Thoracic aorta (tissue), 2 donors: ENCODE measurements at places on chromosomes 13 and 19.

DNA sequence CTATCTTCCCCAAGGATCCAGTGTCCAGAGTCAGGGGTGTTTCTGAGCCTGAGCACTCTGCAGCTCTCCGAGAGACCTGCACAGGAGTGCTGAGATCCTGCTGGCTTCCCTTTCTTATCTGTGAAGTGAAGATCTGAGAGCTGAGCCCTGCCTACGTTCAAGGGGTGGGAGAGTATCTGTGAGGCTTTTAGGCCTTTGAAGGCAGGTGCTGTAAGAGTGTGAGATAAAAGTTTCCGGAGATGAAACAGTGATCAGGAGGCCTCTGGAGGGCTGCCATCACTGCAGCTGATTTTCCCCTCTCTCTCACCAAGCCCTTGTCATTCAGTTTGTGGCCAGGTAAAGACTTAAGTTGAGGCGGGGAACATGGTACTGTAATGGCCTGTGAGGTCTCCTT lies 83.1 kb downstream of the AKAP11 start:
- H3K27me3 ChIP-seq, result no peaks in the 10 kb centered on the region
- DNase-seq, result no peak
- H3K4me3 ChIP-seq, result no peak overlapping the region
- H3K4me1 ChIP-seq, result no peaks in the 10 kb centered on the region

- no peak overlapping the region for H3K27ac ChIP-seq
- H3K36me3 ChIP-seq, result no peaks in the 10 kb centered on the region
- no peak overlapping the region for H3K4me3 ChIP-seq
Measured at GRCh38 chr13:98686270-98686669, 66.2 kb downstream of the SLC15A1 start.

DNA sequence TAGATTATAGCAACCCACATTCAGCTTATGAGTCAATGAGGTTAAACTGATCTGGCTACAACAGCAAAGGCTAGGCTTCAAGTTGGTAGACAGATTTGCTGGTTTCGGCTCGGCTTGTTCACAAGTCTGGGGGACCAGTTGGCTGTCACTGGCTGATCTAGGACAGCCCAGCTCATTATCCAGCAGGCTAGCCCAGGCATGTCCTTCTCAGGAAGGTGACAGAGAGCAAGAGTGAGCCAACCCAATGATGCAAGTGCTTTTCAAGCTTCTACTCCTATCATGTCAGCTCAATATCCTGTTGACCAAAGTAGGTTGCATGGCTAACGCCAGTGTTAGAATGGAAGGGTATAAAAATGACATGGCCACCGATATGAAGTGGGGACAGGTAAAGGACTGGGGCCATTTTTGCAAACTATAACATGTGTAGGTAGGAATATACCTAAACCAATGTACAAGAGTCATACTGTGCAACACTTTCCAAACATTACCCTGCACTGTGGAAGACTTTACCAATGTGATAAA lies 220.9 kb upstream of the SOX21 start:
- H3K27ac ChIP-seq, result no peak overlapping the region
- no peaks in the 10 kb centered on the region for H3K27me3 ChIP-seq
- H3K4me3 ChIP-seq, result no peak overlapping the region
- no peaks in the 10 kb centered on the region for H3K4me1 ChIP-seq
- DNase-seq, result no peak

GRCh38 chr13:74450525-74450845 lies 316.3 kb upstream of the KLF12 start:
- peaks cover 12% of the 10 kb centered on the region for H3K4me1 ChIP-seq
- no peaks in the 10 kb centered on the region for H3K36me3 ChIP-seq
- H3K27me3 ChIP-seq, result no peaks in the 10 kb centered on the region
- no peak for DNase-seq

- no peaks in the 10 kb centered on the region for H3K27me3 ChIP-seq
- no peaks in the 10 kb centered on the region for H3K4me1 ChIP-seq
- no peaks in the 10 kb centered on the region for H3K36me3 ChIP-seq
- no peak overlapping the region for H3K27ac ChIP-seq
- H3K4me3 ChIP-seq, result no peak overlapping the region
- no peak for DNase-seq
Measured at GRCh38 chr19:13463296-13463695, 43.0 kb downstream of the CACNA1A start.

DNA sequence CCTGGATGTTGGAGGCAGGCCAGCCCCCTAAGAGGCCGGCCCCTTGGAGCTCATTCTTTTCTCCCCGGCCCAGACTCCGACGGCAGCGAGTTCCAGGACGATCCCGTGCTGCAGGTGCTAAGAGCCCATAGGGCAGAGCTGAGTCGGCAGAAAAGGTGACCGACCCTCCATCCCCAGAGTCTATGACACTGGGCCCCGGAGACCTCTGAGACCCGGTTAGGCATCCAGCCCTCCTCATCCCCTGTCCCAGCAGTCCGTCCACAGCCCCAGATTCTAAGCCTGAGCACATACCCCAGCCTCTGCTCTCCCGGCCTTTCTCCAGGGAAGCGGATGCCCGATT lies 7.3 kb upstream of the ARHGAP33 start:
- H3K36me3 ChIP-seq, result peaks cover 10% of the 10 kb centered on the region
- H3K27me3 ChIP-seq, result no peaks in the 10 kb centered on the region
- no peak overlapping the region for H3K27ac ChIP-seq
- H3K4me3 ChIP-seq, result no peak overlapping the region

DNA sequence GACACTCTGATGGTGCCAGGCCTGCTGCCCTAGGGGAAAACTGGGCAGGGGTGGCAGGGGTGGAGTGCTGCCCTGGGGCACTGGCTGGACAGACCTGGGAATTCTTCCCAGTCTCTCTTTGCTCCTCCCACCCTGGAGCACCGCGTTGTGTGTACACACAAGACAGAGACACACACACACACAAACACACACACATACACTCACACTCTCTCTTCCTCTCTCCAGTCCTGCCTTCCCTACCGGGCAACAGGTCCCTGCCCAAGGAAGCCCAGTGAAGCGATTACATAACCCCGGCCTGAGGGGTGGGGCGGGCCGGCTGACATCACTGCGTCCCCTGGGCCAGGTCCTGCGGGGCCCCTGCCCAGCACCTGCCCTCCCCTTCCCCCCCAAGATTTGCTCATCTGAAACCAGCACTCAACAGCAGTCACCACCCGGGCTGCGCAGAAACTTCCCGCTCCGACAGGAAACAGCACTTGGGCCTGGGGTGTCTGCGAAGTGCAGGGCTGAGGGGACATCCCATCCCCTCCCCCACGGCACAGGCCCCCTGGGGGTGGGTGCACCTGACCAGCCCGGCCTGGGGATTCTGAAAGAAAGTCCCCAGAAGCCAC lies 1.2 kb downstream of the MKNK2 start:
- H3K4me3 ChIP-seq, result peak overlapping the region; percentile 96
- H3K27ac ChIP-seq, result peak overlapping the region; percentile 93
- no peaks in the 10 kb centered on the region for H3K27me3 ChIP-seq
- peaks cover 61% of the 10 kb centered on the region for H3K4me1 ChIP-seq

DNA sequence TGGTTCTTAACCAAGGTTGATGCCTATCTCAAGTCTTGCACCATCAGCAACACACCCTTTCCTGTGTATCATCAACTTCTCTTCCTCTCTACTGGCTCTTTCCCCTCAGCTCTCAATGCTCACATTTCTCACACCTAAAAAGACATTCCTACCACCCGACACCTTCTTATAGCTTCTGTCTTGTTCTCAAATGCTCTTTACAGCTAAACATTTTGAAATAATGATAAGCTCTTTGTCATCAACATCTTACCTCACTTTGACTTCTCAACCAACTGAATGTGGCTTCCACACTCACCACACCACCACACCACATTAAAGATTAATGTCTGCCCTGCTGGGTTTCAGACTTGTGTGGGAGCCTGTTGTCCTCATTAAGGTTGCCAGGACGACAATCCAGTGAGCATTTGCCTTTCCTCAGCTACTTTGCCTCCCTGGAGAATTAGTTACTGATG lies 67.8 kb downstream of the RXFP2 start:
- no peak for DNase-seq
- no peak overlapping the region for H3K4me3 ChIP-seq
- H3K36me3 ChIP-seq, result no peaks in the 10 kb centered on the region
- no peaks in the 10 kb centered on the region for H3K27me3 ChIP-seq
- no peak overlapping the region for H3K27ac ChIP-seq

GRCh38 chr19:1155352-1156304 lies 18.4 kb downstream of the SBNO2 start:
- DNase-seq, result no peak
- H3K4me3 ChIP-seq, result peak overlapping the region; percentile 58
- H3K4me1 ChIP-seq, result peaks cover 58% of the 10 kb centered on the region

DNA sequence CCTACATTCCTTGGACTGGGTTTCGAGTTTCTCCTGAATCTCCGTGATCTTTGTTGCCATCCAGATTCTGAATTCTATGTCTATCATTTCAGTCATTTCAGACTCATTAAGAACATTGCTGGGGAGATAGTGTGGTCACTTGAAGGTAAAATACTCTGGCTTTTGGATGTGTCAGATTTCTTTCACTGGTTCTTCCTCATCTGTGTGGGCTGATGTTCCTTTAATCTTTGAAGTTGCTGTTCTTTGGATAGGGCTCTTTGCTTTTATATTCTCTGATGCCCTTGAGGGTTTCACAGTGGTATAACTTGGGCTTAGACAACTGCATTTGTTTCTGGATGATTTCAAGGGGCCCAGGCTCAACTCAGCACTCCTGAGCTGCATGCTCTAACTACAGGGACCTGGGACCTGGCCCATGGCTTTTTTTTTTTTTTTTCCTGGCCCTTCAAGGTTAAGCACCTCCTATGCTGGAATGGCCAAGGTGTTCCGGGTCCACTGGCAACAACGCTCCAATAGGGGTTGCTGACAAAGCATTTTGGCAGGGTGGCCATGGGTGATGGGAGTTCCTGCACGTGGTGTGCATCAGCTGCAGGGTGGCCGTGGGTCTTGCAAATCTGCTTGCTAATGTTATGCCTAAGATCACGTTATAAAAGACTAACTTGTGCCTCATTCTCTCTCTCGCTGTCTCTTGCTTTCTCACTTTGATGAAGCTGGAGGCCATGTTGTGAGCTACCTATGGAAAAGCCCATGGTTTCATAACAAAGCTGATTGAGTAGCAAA lies 5.9 kb upstream of the SIGLEC7 start:
- H3K4me1 ChIP-seq, result peaks cover 9% of the 10 kb centered on the region
- no peak overlapping the region for H3K27ac ChIP-seq
- H3K27me3 ChIP-seq, result no peaks in the 10 kb centered on the region
- H3K4me3 ChIP-seq, result no peak overlapping the region
- no peaks in the 10 kb centered on the region for H3K36me3 ChIP-seq
- no peak for DNase-seq

GRCh38 chr19:872266-872951 lies 12.9 kb downstream of the CFD start:
- peaks cover 14% of the 10 kb centered on the region for H3K4me1 ChIP-seq
- H3K36me3 ChIP-seq, result peaks cover 41% of the 10 kb centered on the region
- H3K27ac ChIP-seq, result no peak overlapping the region
- no peak for DNase-seq

DNA sequence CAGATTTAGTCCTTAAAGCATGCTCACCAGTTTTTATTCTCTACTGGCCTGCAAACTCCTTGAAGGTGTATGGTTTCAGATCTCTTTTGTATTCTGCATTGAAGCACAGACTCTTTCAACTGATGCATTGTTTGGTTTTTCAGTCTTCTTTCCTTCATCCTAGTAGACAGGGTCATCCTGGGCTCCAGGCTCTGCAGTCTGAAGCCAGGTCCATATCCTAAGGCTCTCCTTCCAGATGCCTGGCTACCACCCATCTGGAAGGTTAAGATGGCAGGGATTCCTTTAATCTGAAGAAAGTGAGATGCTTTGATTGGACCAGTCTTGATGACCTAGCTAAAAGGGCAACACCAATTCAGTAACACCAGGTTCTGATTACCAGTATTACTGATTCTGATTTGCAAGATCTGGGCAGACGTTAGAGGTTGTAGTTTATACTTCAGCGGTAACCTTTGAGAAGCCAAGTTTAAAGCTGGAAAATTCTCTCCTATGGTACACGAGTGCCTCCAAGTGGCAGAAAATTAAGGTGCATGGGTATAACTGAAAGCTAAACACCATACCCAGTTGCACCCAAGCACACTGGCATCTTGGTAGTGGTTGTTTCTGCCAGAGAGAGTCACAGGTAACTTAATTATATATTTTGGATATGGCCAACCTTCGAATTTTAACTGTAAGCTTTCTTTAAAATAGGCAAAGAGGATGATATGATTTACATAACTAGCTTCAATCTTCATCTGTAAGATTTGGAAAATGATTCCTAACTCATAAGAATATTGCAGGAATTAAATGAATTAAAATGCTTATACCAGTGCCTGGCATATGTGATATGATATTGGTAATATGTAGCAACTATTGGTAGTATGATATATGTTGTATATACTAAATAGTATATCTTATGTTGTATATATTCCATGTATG lies 1651.9 kb upstream of the MIR17HG start:
- DNase-seq, result no peak
- no peaks in the 10 kb centered on the region for H3K36me3 ChIP-seq
- H3K4me1 ChIP-seq, result no peaks in the 10 kb centered on the region
- no peak overlapping the region for H3K4me3 ChIP-seq
- no peak overlapping the region for H3K27ac ChIP-seq

- H3K4me1 ChIP-seq, result peaks cover 18% of the 10 kb centered on the region
- H3K27ac ChIP-seq, result no peak overlapping the region
Measured at GRCh38 chr19:49086296-49086695, 1.0 kb downstream of the SNRNP70 start.

DNA sequence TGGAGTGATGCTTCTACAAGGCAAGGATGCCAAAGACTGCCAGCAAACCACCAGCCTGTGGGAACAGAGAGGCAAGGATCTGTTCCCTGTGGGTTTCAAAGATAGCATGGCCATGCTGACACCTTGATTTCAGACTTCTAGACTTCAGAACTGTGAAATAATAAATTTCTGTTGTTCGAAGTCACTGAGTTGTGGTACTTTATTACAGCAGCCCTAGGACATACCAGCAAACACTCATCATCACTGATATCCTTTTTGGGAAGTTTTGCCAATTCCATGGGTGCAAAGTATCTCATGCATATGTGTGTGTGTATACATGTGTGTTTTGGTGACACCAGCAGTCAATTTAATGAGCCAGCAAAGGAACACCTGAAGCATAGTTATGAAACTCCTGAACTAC lies 21.0 kb downstream of the LMO7 start:
- no peak overlapping the region for H3K4me3 ChIP-seq
- no peak overlapping the region for H3K27ac ChIP-seq
- no peaks in the 10 kb centered on the region for H3K27me3 ChIP-seq
- DNase-seq, result no peak

DNA sequence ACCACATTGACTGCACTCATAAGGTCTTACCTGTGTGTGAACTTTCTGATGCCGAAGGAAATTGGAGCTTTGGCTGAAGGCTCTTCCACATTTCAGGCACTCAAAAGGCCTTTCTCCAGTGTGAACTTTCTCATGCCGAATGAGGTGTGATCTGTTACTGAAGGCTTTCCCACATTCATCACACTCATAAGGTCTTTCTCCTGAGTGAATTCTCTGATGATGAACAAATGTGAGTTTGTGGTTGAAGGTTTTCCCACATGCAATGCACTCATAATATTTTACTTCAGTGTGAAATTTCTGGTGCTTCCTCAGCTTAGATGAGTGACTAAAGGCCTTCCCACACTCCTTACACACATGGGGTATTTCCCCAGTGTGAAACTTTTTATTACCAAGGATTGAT lies 5.7 kb downstream of the ZNF132 start:
- peaks cover 3% of the 10 kb centered on the region for H3K4me1 ChIP-seq
- H3K27me3 ChIP-seq, result no peaks in the 10 kb centered on the region
- DNase-seq, result no peak
- no peak overlapping the region for H3K27ac ChIP-seq

GRCh38 chr19:43524922-43525835 lies 1.8 kb downstream of the ETHE1 start:
- no peaks in the 10 kb centered on the region for H3K27me3 ChIP-seq
- H3K4me3 ChIP-seq, result peak overlapping the region; percentile 94
- H3K4me1 ChIP-seq, result peaks cover 7% of the 10 kb centered on the region
- peak; percentile 31 for DNase-seq

- H3K27ac ChIP-seq, result no peak overlapping the region
- no peaks in the 10 kb centered on the region for H3K27me3 ChIP-seq
- no peak overlapping the region for H3K4me3 ChIP-seq
Measured at GRCh38 chr13:42984691-42985090, 7.3 kb downstream of the EPSTI1 start.
